Fibroblast of skin of left biceps (primary cell): ENCODE measurements at places on chromosomes 16 and 17.

- no peak for DNase-seq
Observed at GRCh38 chr16:2517954-2518605, 2.1 kb upstream of the AMDHD2 start.

GRCh38 chr16:19001788-19002187 is 18.1 kb downstream of the TMC7 start:
- no peak for DNase-seq

GRCh38 chr16:28321700-28322411 is 29.5 kb downstream of the SBK1 start:
- no peak for DNase-seq

- DNase-seq = no peak
Observed at GRCh38 chr16:9681508-9681907, 500.7 kb downstream of the GRIN2A start.

- peak; percentile 28 for DNase-seq
Observed at GRCh38 chr17:39486242-39486641, 25.0 kb downstream of the CDK12 start.

DNA sequence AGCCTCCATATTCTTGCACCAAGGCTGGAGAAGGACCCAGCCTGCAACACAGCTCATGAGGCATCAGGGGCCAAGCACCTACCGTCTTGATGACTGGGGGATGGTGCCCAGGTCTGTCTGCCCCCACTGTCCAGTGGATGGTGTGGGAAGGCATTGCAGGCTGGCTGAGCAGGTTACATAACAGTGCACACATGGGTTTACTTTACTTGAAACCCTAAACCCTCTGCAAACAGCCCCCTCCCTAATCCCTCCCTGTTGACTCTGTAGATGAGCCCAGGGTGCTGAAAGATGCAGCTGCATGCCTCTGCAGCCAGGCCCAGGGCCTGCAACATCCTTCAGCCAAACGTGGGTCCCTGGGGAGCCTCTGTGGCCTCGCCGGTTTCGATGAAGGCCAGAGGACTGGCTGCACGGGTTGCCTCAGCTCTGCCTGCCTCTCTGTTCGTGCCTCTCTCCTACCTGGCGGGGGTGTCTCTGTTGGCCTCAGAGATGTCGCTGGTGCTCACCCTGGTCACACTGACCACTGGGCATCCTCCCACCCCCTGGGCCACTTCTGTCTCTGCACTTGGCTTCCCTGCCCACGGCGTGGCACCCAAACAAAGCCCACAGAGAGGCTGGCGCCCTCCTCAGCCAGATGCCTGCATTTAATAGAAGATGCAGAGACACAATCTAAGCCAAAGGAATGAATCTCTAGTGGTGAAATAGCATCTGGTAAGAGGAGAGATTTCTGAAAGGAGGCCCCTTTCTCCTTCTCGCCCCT is 95.1 kb downstream of the METRNL start:
- no peak for DNase-seq

DNA sequence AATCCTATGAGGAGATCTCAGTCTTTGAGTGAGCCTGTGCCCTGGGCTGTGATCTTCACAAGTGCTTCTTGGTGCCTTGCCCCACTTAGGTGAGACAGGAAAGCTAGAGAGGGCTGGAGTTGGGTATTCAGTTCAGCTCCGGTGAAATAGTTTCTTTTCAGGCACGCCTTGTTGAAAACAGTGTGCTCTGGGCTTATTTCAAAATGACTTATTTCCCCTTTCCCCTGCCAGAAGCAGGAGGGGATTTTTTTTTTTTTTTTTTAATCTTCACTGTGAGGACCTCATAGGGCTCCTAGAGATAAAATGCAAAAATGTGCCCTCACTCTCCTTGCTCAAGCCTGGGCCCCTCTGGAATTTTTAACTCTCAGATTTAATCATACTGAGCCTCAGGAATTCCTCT is 27.2 kb downstream of the MOSMO start:
- DNase-seq = no peak

DNA sequence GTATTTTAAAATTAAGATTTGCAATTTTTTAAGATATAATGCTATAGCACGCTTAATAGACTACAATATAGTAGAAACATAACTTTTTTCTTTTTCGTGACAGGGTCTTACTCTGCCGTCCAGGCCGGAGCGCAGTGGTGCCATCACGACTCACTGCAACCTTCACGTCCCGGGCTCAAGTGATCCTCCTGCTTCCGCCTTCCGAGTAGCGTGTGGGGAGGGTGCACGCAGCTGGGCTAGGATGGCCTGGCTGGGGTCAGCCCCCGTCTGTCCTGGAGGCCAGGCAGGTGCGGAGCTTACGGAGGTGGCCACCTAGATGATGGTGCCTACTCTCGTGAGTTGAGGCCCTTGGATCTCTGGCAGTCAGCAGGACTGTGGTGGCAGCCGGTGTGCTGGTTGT is 50.1 kb downstream of the JPH3 start:
- DNase-seq = no peak
